ENCODE measurements at places on chromosomes 7 and 10.

GRCh38 chr7:1663223-1663622 lies 6.9 kb upstream of the ELFN1 start:
- DNase-seq: peak; percentile 49

DNA sequence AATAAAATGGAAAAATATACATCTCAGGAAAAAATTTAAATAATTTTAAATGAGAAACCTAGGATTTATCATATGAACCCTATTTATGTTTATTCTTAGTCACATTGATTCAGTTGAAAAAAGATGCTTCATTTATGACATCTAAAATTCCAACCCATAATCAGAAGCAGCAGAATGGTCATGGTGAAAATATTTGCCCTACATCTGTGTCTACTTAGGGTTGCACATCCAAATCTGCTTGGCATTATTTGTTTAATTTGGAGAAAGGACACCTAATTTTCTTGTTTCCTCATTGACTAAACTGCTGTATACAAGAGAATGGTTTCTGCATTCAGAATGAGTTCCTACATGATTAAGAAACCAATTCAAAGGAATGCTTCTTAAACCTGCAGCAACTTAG lies 72.9 kb upstream of the SKAP2 start:
- no peak for DNase-seq

- DNase-seq: no peak
Measured at GRCh38 chr7:50688226-50688590, 94.5 kb downstream of the GRB10 start.

GRCh38 chr10:84706431-84706830 lies 378.0 kb downstream of the CCSER2 start:
- no peak for DNase-seq

- no peak for DNase-seq
Measured at GRCh38 chr7:75813781-75814236, at the start of gene CCL24. TSS of gene CCL24 (minus strand) at chr7:75813806. CDS start at chr7:75813715, 91 bp downstream.

- no peak for DNase-seq
Measured at GRCh38 chr7:51045319-51046102, 262.8 kb upstream of the GRB10 start.

DNA sequence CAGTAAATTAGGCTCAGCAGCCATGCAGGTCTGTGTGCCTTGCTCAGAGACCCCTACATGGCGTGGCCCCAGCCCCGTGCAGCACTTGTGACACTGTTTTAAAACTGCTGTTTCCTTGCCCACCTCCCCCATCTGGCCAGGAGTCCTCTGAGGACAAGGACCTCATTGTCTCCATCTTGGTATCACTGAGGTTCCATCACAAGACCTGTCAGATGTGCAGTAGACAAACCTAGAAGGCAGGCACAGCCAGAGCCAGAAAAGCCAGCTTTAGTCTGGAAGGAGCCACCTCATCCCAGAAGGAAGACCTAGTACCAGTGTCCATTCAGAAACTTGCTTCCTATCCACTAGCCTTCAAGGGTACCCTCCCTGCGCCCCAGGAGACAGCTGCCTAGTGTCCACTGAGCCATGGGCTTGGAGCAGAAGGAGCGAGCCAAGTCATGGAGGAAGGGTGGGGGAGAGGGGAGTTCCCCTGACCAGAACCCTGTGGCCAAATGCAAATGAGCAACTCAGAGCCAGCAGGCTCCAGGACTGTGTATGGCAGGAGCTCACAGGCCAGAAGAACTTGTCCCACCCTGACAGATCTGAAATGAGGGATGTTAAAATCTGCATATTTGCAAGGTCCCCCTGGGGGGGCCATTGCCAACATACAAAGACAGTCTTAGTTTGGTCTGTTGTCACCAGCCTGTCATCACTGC lies 176.1 kb downstream of the SH3PXD2A start:
- DNase-seq: no peak

DNA sequence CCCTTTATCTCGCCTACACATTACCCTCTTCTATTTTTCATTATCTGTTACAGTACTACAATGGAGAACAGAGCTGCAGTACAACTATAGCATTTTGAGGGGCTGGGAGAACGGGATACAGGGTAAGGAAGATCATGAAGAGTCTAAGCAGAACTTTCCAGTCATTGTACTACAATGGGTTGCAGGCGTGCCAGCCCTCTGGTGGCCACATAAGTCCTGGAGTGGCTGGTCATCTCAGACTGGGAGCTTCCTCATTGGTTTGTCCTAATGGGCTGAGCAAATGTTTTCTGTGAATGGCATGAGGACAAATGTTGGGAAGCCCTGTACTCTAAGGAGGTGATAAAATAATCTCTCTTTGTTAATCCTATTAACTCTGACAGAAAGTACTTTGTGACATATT lies 33.0 kb downstream of the TMEM106B start:
- no peak for DNase-seq

DNA sequence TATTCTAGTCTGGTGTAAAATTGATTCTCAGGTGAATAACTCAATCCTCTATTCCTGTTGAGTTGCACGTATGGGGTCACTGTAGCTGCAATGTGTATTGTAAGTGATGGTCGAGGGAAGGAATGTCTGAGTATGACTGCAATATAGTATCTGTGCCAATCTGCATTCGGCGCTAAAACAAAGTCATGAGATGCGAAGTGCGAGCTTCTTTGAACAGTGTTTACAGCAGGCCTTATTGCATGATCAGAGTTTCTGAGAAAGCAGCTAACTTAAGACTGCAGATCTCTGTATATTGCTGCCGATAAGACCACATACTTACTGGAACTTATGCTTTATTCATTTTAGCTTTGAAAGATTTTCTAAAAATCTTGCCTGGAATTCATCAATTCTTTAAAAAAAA lies 341.7 kb upstream of the BMPER start:
- no peak for DNase-seq

GRCh38 chr7:112130729-112131410 lies 75.3 kb downstream of the DOCK4 start:
- no peak for DNase-seq

DNA sequence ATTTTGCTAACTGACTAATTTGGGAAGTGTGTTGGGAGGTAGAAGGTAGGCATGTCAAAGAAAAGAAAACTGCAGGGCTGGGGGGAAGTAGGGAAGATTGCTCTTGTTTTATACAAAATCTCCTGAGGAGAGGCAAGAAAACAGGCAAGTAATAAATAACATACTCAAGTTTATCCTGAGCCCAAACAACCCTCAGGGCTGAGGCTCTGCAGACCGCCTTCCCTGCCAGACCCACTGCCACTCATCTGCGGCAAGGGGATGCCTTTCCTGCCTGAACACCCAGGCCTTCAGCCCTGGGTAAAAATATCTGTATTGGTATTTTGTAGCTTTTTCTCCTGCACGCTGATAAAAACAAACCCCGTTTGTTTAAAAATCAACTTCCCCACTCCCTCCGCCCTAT lies 399.8 kb upstream of the NFE2L3 start:
- DNase-seq: no peak

DNA sequence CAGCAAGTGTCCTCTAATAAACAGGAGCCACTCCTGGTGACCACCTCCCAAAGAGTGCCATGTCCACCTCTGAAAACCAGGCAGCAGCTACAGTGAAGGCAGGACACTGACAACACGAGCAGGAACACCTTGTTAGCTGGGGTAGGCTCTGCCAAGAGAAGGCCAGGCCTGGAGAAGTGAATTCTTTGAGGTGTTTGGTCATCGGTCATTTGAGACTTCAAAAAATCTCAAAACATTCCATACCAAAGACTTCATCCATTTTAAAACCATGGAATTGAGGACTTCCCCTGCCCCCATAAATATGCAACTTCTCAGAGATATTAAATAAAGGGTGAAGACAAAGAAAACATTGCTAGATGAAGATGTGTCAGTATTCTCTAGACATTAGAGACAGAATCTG lies 28.4 kb upstream of the OPALIN start:
- no peak for DNase-seq

GRCh38 chr7:134612197-134612596 lies 34.5 kb upstream of the BPGM start:
- DNase-seq: no peak

DNA sequence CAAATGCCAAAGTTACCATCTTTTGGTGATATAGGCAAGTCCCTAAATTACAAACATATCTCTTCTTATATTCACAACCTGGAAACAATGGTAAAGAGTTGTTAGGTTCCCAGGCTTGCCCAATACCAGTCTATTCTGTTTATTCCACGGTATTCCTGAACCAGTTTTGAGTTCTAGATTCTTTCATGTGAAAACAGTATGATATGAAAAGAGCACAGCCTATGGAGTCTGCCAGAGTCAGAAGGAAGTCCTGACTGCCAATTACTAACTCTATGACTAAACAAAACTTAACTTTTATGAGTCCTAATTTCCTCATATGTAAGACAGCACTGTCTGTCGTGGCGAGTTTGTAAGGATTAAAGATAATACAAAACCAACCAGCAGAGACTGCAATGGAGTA lies 5.6 kb downstream of the ABI1 start:
- DNase-seq: no peak

GRCh38 chr10:104253106-104253505 lies 1.6 kb upstream of the GSTO1 start:
- DNase-seq: no peak

DNA sequence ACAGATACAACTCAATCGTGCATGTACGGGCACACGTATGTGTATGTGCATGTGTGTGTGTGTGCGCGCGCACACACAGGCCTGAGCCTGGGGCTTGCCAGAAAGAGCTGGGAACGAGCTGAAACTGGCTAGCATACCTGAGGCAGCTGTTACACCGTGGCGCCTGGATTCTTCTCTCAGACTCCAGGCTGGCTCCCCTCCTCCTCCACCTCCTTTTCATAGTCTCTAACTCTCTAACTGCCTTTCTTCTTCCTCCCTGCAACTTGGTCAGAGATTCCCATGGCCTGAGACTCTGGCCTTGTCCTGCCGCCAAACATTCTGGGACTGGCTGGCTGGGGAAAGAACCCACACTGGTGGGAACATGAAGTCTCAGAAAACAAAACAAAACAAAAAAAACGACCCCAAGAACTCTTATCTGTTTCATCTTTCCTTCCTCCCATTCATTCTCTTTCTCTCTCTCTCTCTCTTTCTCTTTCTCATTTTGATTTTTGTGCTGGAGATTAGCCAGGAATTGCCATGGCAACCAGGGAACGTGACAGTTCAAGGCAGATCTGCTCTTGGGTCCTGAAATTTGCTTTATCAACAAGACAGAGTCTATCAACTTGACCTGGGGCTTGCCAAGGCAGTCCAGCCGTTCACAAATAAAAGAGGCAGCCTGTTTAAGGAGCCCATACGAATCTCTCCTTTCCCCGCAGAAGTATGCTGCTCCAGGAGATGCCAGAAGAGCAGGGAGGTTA lies 76.8 kb upstream of the SEM1 start:
- no peak for DNase-seq

GRCh38 chr7:78489476-78490240 lies 691.1 kb downstream of the PHTF2 start:
- no peak for DNase-seq

- no peak for DNase-seq
Measured at GRCh38 chr7:88218836-88219605, 817 bp downstream of the SRI start.

- DNase-seq: no peak
Measured at GRCh38 chr10:103064956-103065355, 128.1 kb downstream of the NT5C2 start.

- no peak for DNase-seq
Measured at GRCh38 chr10:78039743-78040142, 6.1 kb downstream of the RPS24 start.
